ENCODE measurements at places on chromosomes 13 and 19. TPM values are rescaled to one million over a fixed set of nuclear protein-coding genes. Genes with fewer than 3 reads are reported as not detected.
A peak's percentile ranks its signal among the peaks of the same experiment; 100 is the strongest.

DNA sequence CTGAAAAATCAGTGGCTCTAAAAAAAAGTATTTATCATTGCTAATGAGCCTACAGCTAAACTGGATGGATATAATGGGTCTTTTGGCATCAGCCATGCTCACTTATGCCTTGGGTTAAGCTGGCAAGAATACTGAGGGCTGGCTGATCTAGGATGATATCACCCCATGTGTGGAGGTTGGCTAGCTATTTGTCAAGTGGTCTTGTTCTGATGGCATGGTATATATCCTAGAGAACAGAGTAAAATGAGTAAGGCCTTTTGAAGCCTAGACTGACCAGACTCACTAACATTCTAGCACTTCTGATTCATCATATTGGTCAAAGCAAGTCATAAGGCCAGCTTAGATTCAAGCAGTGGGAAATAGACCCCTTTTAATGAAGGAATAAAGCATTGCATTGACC lies 383.0 kb downstream of the SLITRK1 start:
- H3K4me1 ChIP-seq = peaks cover 34% of the 10 kb centered on the region
- H3K4me3 ChIP-seq = no peak overlapping the region
- DNase-seq = peak; percentile 13
- no peaks in the 10 kb centered on the region for H3K36me3 ChIP-seq

- H3K27me3 ChIP-seq = no peaks in the 10 kb centered on the region
- peaks cover 38% of the 10 kb centered on the region for H3K4me1 ChIP-seq
- peak overlapping the region; percentile 26 for H3K4me3 ChIP-seq
- H3K36me3 ChIP-seq = no peaks in the 10 kb centered on the region
- peak; percentile 70 for DNase-seq
Measured at GRCh38 chr19:2166741-2167738, 3.3 kb downstream of the DOT1L start.

- H3K4me1 ChIP-seq = no peaks in the 10 kb centered on the region
- no peak overlapping the region for H3K4me3 ChIP-seq
- no peaks in the 10 kb centered on the region for H3K36me3 ChIP-seq
- no peak for DNase-seq
Measured at GRCh38 chr13:29810145-29810742, 40.2 kb downstream of the UBL3 start.

GRCh38 chr19:5934069-5934401 lies 20.0 kb downstream of the CAPS start:
- H3K36me3 ChIP-seq = peaks cover 57% of the 10 kb centered on the region
- H3K4me1 ChIP-seq = no peaks in the 10 kb centered on the region
- no peak overlapping the region for H3K27ac ChIP-seq
- no peak overlapping the region for H3K4me3 ChIP-seq

DNA sequence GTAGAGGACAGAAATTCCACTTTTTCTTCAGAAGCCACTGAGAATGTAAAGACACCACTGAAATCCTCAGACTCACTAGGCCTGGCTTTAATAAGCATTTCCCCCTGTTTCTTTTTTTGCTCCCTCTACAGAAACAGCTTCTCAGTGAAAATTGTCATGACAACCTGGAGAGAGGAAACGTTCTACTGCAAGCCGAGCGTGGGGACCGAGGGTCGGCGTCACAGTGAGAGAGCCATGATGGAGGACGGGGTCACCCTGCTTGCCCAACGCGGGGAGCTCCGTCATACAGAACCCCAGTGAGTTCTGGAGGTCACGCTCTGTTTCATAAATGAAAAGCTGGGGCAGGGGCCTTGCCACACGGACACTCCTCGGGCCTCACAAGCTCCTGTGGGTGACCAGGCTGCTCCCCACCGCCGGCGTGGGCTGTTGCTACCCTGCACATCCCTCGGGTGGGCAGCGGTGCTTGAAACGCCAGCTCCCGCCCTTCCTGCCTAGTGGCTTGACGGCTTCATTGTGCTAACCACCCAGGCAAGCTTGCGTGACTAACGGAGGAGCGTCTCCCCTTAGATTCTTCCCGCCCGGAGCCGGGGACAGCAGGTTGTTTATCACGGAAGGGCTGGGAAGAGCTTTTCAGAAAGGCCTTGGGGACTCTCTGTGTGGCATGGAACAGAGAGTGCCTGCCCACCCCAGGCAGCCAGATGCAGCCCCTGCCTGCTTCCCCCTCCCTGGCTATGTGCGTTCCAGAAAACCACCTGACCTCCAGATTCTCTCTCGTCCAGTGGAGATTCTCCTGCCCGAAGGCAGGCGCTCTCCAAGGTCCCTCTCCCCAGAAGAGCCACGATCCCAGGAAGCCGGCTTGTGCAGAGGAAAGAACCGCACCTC lies 153.6 kb downstream of the KATNAL1 start:
- H3K4me1 ChIP-seq = peaks cover 9% of the 10 kb centered on the region
- no peaks in the 10 kb centered on the region for H3K27me3 ChIP-seq
- no peak overlapping the region for H3K4me3 ChIP-seq
- H3K27ac ChIP-seq = no peak overlapping the region

GRCh38 chr13:80778297-80778696 lies 437.4 kb upstream of the SPRY2 start:
- no peak overlapping the region for H3K27ac ChIP-seq
- no peak overlapping the region for H3K4me3 ChIP-seq
- no peaks in the 10 kb centered on the region for H3K36me3 ChIP-seq
- H3K4me1 ChIP-seq = no peaks in the 10 kb centered on the region
- no peaks in the 10 kb centered on the region for H3K27me3 ChIP-seq

- DNase-seq = no peak
- H3K4me3 ChIP-seq = no peak overlapping the region
- H3K4me1 ChIP-seq = no peaks in the 10 kb centered on the region
- H3K27ac ChIP-seq = no peak overlapping the region
- H3K36me3 ChIP-seq = no peaks in the 10 kb centered on the region
Measured at GRCh38 chr13:20691616-20692015, 11.9 kb upstream of the IL17D start.

Gene CHAF1A
- 48.9 TPM for total RNA-seq

Gene LRRC8E
- total RNA-seq = 35.3 TPM

Gene SYDE1
- 20.3 TPM for total RNA-seq

All from PC-3 (cell line).